ENCODE measurements at places on chromosomes 16 and 17. TPM values are rescaled to one million over a fixed set of nuclear protein-coding genes. Genes with fewer than 3 reads are reported as not detected.

DNA sequence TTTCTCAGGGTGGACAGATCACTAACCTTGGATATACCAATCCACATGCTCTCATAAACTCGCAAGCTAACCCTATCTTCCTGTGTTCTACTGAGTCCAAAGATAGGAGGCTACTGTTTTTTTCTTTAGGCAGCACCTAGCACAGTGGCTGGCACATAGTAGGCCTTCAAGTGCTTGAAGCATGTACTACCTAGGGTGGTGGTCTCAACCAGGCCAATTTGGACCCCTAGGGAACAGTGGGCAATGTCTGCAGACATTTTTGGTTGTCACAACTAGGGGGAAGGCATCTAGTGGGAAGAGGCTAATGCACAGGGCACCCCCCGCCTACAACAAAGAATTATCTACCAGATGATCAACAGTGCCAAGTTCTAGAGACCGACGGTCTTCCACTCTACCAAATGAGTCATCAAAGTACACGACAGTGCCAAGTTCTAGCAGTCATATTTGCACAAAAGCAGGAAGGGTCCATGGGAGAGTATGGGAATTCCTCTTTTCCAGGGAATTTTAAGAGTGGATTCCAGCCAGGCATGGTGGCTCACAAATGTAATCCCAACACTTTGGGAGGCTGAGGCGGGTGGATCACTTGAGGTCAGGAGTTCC lies 390.3 kb downstream of the SLC39A11 start:
- H3K27me3 ChIP-seq: no peaks in the 10 kb centered on the region
- no peaks in the 10 kb centered on the region for H3K36me3 ChIP-seq
- no peak overlapping the region for H3K4me3 ChIP-seq
- H3K4me1 ChIP-seq: peaks cover 7% of the 10 kb centered on the region
- no peak overlapping the region for H3K27ac ChIP-seq
- peak; percentile 85 for DNase-seq

- H3K36me3 ChIP-seq: no peaks in the 10 kb centered on the region
- peak; percentile 22 for DNase-seq
- H3K27me3 ChIP-seq: peaks cover 13% of the 10 kb centered on the region
- H3K4me1 ChIP-seq: no peaks in the 10 kb centered on the region
- H3K4me3 ChIP-seq: no peak overlapping the region
Observed at GRCh38 chr17:48215583-48216139, 108.1 kb downstream of the SNX11 start.

- no peak for DNase-seq
- peaks cover 2% of the 10 kb centered on the region for H3K27me3 ChIP-seq
- no peak overlapping the region for H3K27ac ChIP-seq
- H3K4me1 ChIP-seq: no peaks in the 10 kb centered on the region
Observed at GRCh38 chr16:79814124-79814523, 213.6 kb upstream of the MAF start.

Gene LITAFD
- not detected for polyA plus RNA-seq

Gene GLIS2
- 6.0 TPM for polyA plus RNA-seq

- no peaks in the 10 kb centered on the region for H3K36me3 ChIP-seq
- no peak for DNase-seq
- no peaks in the 10 kb centered on the region for H3K4me1 ChIP-seq
- H3K27ac ChIP-seq: no peak overlapping the region
- H3K27me3 ChIP-seq: no peaks in the 10 kb centered on the region
Observed at GRCh38 chr17:336110-337021, 16.2 kb downstream of the RPH3AL start.

Gene SHISA9
- not detected for polyA plus RNA-seq

Gene FBXL16
- 0.07 TPM for polyA plus RNA-seq

DNA sequence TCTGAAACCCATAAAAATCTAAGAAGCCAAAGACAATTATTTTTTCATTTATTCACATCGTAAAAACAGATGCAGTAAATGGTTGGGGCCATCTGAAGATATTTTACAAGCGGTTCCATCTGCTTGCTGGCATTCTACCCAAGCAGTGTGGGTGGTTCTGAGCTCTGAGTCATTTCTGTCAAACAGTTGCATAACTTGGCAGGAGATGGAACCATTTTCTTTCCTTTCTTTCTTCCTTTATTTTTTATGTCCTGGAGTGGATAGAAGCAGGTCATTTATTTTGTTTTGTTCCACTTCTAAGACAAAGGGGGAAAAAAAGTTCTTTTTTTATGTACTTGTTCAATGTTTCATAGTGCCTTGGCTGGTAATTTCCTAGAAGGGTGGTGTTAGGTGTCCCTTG lies 1151.9 kb upstream of the GOT2 start:
- H3K27me3 ChIP-seq: no peaks in the 10 kb centered on the region
- no peak overlapping the region for H3K27ac ChIP-seq
- no peaks in the 10 kb centered on the region for H3K36me3 ChIP-seq
- no peak overlapping the region for H3K4me3 ChIP-seq
- DNase-seq: peak; percentile 93

GRCh38 chr16:9090101-9090959 lies 1.1 kb upstream of the HAPSTR1 start:
- no peaks in the 10 kb centered on the region for H3K27me3 ChIP-seq
- H3K36me3 ChIP-seq: peaks cover 2% of the 10 kb centered on the region
- H3K4me3 ChIP-seq: peak overlapping the region; percentile 72

Gene SKAP1
- polyA plus RNA-seq: not detected
